ENCODE measurements at places on chromosomes 11 and 22.

DNA sequence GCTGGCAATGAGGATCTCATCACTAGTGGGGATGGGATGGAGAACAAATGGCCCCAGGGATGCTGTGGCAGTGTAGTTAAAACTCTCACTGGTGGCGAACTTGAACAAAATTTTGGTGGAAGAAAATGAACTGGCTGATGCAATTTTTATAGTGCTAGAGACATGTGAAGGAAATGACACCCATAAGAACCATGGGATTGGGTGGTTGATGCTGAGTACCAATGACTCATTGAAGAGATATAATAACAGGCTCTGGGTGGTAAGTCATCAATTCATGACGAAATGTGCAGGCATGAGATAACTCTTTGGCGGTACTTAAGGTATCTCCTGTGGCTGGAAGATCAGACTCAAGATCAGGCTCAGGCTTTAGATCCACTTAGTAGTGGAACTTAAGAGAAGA, 172.9 kb upstream of the DDI1 start:
- DNase-seq, result no peak

DNA sequence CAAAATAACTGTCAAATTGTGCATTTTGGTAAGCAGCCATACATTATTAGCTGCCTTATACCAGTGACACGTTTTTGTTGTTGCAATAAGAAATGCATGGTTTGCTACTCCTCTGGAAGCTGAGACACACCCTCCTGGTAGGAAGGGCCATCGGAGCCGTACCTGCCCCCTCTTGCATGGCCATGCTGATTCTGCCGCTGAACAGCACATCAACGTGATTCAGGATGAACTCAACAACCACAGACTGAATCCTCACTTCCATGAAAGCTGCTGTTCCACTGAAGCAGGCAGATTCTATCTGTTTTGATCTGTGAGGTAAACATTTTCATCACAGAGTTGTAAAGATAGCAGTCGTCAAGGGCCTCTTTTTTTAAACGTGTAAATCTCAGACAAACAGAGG, 38.6 kb upstream of the TP53AIP1 start:
- no peak for DNase-seq

DNA sequence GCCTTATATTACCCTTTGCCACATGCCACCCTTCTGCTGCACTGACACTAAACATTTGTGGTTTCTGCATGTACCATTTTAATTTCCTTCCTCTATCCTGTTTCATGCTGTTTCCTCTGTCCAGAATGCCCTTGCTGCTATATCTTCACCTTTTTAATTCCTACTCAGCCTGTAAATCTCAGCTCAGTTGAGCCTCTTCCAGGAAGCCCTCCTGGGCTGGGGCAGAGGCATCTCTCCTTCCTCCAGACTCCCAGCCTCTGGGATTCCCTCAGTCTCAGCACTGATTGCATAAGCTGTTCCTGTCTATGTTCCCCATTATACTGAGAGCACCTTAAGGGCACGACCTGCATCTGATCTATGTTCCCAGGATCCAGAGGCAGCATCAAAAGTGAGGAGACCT, 98.7 kb downstream of the RNF169 start:
- DNase-seq, result no peak

DNA sequence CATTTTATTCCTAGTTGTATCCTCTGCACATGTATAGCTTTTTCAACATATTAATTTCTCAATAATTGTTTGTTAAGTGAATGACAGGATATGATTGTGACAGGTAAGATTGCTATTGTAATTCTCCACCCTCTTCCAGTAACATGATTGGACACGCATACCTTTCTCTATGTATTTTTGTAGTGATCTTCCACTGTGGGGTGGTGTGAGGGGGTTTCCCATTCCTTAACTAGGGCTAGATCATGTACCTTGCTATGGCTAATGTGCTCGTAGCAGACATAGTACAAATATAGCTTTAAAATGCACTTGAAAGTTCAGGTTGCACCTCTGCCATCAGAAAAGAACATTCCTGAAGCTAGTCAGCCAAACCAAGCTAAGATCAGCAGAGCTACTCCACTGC, 2392.8 kb upstream of the RAG2 start:
- no peak for DNase-seq

DNA sequence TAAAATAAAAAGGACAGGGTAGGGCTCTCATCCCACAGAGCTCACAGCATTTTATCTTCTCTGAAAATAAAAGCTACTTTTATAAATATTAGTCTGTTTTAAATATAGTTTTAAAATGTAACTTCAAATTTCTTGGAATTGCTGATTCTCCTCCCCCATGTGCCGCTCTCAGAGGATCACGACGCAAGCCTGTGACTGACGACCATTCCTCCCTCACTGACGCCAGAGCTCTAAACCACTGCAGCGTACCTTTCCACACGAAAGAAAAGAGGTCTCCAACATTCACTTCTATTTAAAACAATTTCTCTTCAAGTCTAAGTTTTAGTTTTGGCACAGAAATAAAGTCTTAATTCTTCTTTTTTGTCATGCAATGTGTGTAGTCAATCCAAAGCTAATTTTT, 9.3 kb downstream of the TOLLIP start:
- DNase-seq, result no peak

- DNase-seq, result no peak
Observed at GRCh38 chr22:38085501-38085900, 1.5 kb upstream of the SLC16A8 start.

GRCh38 chr11:66728038-66728692, 851 bp downstream of the SPTBN2 start:
- no peak for DNase-seq

- no peak for DNase-seq
Observed at GRCh38 chr11:131580476-131580875, 210.1 kb downstream of the NTM start.

DNA sequence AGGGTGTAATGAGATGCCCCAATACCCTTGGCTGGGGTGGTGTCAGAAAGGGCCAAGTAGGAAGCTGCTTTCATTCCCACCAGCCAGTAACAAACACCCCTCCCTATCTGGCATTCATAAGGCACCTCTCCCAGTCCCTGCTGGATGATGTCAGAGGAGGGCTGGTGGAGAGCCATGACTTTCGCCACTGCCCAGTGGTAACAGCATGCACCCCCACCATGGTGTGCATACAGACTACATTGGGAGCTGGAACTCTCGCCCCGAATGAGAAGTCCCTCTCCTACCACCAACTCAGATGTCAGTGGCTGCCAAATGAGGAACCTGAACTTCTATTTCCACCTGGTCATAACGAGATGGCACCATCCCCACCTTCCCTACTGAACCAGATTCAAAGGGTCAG, 73.3 kb downstream of the SGSM3 start:
- no peak for DNase-seq

DNA sequence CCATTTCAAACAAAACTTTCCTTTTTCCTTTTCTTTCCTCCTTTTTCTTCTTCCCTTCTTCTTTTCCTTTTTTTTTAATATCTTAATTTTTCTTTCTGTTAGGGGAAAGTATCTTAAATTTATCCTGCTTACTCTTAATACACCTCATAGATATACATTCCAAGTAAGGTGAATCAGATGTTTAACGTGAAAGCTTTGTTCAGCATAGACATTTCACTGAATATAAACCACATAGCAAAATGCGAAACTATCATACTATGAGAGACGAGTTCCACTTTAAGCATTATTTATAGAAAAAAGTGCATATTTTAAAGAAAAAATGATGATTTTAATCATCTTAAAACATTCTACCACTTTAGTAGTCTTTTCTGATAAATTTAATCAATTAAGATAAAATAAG, 137.8 kb upstream of the MTMR2 start:
- DNase-seq, result no peak

GRCh38 chr11:42960521-42961088, 351.2 kb upstream of the API5 start:
- no peak for DNase-seq

GRCh38 chr11:83070044-83070701, 1.5 kb downstream of the RAB30 start:
- no peak for DNase-seq

DNA sequence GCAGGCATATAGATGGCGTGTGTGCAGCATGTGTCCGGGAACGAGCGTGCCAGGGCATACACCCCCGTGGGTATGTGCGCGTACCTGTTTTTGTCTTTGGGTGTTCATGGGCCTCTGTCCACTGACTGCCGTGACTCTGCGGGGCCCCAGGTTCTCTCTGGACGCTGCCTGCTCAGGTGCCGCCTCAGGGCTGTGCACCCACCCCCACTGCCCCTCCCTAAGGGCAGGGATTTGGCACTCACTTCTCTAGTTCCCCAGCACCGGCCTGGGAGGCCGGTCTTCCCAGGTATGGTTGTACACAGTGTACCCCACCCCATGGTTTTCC, 111.5 kb downstream of the ST3GAL4 start:
- DNase-seq, result no peak

DNA sequence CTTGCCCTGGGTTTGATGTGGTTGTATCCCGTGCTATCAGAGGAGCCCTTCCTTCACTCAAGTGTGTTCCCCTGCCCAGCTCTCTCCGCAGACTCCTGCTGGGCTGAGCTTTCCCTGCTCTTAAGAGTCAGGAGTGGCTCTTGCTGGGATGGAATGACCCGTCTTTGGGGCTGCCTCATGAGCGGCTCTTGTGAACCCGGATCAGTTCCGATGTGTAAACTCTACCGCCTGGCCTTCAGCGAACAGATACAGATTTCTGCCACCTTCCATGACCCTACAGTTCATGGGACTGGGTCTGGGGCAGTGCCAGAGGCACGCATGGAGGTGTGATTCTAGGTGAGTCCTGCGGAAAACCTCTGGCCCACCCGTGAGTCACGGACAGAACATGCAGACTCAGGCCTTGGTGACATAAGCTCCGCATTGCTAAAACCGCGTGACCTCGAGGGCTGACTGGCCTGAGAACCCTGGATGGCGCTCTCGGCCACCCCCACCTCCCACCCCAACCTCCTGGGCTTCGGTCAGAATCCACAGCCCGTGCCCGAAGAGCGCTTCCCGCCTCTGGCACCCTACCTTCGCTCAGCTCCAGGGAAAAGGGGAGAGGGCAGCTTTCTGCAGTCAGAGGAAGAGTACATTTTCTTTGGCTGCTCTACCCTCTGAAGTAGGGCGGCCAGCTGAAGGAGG, 1.3 kb upstream of the ZBTB16 start:
- no peak for DNase-seq

DNA sequence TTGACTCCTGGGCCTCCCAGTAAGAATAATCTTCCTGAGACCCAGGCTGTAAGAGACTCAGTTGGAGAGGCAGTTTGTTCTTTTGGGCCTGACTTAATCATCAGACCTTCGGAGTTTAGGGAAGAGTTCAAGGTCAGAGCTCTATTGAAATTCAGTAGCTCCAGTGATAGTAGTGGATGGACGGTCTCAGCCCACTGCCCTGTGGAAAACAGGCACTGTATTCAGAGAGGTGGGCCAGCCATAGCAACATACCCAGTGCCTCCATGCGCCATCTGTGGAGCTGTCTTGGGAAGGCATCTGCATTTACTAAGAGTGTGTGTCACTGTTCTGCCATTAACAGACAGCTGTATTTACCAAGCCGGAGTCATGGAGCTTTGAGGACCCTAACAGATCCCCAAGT, 2.9 kb downstream of the SMARCB1 start:
- DNase-seq, result no peak

- DNase-seq, result no peak
Observed at GRCh38 chr22:50082197-50082715, 3.0 kb downstream of the MLC1 start.

DNA sequence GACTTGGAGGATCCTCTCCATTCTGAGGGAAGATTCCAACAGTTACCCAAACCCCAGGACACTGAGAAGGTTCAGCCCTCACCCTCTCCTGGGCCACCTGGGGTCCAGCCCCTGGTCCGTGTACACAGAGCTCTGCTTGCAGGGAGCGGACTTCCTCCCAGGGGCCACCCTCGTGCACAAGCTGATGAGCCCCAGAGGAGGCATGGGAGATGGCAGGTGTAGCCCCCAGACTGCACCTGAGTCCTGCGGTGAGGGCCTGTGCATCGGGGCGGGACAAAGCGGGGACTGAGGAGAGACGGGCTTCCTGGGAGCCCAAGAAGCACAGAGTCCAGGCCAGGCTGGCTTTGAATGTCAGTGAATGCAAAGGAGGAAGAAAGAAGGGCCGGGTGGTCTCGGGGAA, 1374.9 kb downstream of the BRD1 start:
- DNase-seq, result no peak

- no peak for DNase-seq
Observed at GRCh38 chr11:97364047-97364446, 974.2 kb downstream of the JRKL start.

GRCh38 chr22:37500745-37501609, 14.8 kb upstream of the MFNG start:
- no peak for DNase-seq

DNA sequence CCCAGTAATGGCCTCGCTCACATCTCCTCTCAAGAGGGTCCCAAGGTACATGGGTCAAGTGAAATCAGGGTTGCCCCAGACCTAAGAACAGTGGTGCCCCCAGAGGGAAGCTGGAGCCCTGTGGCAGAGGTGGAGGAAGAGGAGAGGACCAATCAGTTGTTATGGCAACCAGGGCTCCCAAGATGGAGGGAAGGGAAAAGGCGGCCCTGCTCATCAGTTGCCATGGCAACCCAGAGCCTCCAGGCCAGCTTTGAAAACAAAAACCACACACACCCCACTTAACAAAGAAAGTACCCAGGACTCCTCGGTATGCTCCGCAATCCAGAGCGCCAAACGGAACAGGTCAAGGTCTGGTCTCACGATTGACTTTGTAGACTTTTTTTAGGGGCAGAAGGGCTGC, 53.5 kb upstream of the SLC35C1 start:
- DNase-seq, result no peak

DNA sequence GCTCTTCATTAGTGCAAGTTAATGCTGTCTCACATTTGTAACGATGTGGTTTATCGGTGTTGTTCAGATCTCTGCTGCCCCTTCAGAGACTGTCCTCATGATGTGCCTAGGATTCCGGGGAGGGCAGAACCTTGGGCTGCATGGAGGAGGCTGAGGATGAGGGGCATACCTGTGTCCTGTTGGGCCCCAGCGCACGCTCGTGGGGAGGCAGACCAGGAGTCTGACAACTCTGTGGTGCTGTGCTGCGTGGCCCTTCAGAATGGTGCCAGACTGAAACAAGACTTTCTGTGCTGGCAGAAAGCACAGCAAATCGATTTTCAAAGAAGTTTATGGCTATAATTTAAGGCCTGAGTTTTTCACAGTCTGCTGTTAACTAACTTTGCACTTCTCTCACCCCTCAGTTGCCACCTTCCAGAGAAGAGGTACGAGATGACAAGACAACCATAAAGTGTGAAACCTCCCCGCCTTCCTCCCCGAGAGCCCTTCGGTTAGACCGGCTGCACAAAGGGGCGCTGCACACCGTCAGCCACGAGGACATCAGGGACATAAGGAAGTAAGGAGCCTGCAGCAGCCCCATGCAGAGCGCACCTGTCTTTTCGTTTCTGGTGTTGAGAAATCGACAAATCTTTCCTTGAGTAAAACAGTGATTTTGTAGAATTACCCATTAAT, 44.3 kb upstream of the CTTN start:
- DNase-seq, result no peak

Measured in DND-41 (cell line).